ENCODE measurements at places on chromosomes 6 and 20.

- peak; percentile 14 for DNase-seq
Observed at GRCh38 chr6:8707956-8708772, 272.8 kb upstream of the SLC35B3 start.

DNA sequence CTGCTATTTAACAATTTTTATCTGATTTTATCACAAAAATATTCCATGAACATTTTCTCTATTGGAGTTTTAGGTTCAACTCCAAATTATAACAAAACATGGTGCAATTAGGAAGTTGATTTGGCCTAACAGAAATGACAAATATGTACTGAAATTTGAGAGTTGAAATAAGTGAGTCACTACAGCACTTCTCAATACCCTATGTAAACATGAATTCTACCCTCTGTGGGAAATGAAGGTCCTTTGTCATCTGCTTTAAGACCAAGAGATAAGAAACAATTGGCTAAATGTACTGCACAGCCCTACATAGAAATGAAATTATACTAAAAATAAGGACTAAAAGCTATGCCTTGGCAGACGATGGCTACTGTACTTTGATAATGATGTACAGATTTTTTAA, 86.2 kb upstream of the BEND6 start:
- no peak for DNase-seq

DNA sequence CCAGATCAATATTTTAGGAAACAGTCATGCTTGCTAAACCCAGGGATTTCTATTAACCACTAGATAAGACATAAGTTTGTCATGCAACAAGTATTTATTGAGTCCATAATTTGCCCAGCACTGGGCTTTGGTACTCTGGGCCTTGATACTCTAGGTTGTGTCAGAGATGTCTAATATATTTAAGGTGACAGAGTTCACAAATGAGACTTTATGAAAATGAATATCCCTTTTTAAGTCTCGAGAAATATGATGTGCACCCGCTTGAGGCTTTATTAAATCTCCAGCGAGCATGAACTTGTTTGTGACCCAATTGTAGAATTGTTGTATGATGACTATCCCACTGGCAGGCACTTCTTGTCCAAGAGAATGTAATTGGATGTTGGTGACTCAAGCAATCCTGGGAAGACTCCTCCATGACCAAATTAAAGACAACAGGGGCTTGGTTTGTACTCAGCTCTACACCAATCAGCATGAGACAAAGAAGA, 109.2 kb downstream of the ESR1 start:
- DNase-seq, result no peak

GRCh38 chr20:34553366-34553867, 5.1 kb upstream of the MAP1LC3A start:
- no peak for DNase-seq

DNA sequence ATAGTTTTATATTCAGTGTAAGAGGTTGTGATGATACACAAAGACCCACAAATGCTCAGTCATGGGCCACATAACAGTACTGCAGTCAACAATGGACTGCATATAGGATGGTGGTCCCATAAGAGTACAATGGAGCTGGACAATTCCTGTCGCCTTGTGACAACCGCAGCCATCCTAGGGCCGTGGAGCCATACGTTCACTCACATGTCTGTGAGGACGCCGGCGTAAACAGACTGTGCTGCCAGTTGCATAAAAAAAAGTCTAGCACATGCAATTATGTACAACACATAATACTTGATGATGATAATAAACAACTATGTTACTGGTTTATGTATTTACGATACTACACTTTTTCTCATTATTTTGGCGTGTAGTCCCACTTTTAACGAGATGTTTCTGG, 30.9 kb downstream of the BFSP1 start:
- no peak for DNase-seq

DNA sequence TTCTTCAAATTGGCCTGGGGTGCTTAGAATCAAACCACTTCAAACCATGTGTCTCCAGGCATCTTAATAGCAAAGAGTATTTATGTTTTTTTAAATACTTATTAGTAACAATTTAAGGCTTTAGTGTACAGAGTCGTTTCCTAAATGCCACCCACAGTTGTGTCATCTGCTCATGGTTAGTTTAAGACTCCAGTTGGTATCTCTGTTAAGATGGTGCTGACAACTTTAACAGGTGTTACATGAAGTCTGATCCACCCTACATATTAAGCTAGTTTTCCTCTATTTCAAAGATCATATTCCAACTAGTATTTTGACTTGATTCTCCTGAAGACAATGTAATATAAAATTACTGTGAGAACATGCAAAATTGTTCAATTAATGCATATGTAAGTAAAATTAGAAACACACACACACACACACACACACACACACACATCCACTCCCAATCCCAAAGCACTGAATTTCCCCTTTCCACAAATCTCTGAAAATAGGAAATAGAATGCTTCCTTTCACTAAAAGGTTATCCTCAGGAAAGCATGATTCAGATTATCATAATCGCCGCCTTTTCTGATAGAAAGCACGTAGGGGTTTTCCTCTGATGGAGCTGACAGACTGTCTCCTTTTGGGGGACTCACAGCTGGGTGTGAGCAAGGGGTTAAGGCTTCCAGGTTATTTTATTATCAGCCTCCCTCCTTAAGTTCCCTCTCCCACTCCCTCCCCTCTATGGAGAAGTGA, 10.5 kb downstream of the CNKSR3 start:
- no peak for DNase-seq

GRCh38 chr6:91490671-91491301, 903.9 kb upstream of the MAP3K7 start:
- DNase-seq, result no peak

GRCh38 chr6:157668713-157669112, 154.3 kb upstream of the SNX9 start:
- no peak for DNase-seq

DNA sequence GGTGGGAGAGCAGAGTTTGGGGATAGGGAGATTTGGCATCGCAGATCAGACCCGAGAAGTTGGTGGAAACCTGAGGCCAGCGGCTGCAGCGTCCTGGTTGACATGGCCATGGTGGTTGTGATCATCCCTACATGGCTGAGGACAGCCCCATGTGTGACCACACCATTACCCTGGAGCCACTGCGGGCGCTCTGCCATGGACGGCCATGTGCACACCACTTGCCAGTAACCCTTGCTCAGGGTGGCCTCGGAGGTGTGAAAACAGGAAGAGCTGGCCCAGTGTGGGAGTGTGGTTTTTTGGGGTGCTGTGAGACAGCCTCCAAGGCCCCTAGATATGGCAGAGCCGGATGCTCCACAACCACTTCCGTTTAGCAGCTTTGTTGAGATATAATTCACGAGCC, 64.4 kb downstream of the TMEM242 start:
- DNase-seq, result no peak

- no peak for DNase-seq
Observed at GRCh38 chr20:60648556-60648955, 603.5 kb upstream of the CDH4 start.

GRCh38 chr6:16961577-16961976, 140.3 kb upstream of the STMND1 start:
- no peak for DNase-seq

- DNase-seq, result no peak
Observed at GRCh38 chr6:148311966-148312669, 30.5 kb upstream of the SASH1 start.

DNA sequence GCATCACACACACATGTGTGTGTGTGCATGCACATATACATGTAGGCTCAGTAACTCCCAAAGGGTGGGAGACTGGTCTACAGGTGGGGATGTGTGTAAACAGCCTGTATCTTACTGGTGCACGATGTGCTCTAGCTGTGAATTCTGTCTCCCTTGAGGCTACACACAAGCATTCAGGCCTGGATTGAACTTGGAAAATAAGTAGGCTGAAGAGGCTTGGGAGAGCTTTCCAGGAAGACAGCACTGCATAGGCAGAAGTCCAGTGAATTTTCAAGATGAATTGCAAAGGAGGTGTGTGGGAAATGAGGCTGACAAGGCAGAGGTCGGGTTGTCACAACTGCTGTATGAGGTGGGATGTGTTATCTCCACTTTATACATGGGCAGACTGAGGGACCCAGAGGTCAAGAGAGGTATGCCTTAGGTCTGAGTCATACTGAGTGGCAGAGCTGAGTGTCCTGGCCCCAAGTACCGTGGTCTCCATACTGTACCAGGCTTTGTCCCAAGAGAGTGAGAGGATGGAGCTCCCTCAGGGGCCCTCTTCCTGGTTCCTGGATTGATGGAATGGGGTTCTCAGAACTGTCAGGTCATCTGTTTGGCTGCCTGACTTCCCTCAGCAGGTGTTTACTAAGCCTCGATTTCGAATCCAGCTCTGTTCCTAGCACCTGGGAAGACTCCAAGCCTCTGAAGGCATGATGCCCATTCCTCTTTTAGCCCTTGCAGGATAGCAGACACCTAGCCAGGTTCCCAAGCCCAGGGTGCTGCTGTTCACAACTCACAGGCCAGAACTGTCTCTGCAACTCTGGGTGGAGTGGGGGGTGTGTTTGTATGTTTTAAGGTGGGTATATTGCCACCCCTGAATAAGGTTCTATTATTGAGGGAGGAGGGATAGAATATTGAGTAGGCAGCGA, 14.4 kb downstream of the SNPH start:
- DNase-seq, result no peak

GRCh38 chr6:157512382-157512682, 131.3 kb downstream of the ZDHHC14 start:
- DNase-seq, result no peak

- DNase-seq, result no peak
Observed at GRCh38 chr20:45945678-45946148, 11.2 kb downstream of the PCIF1 start.
